Activated effector memory CD4-positive, alpha-beta T cell treated with Interleukin-2 at 50 U/mL for 16 hours (primary cell): ENCODE measurements at places on chromosomes 6 and 20.

DNA sequence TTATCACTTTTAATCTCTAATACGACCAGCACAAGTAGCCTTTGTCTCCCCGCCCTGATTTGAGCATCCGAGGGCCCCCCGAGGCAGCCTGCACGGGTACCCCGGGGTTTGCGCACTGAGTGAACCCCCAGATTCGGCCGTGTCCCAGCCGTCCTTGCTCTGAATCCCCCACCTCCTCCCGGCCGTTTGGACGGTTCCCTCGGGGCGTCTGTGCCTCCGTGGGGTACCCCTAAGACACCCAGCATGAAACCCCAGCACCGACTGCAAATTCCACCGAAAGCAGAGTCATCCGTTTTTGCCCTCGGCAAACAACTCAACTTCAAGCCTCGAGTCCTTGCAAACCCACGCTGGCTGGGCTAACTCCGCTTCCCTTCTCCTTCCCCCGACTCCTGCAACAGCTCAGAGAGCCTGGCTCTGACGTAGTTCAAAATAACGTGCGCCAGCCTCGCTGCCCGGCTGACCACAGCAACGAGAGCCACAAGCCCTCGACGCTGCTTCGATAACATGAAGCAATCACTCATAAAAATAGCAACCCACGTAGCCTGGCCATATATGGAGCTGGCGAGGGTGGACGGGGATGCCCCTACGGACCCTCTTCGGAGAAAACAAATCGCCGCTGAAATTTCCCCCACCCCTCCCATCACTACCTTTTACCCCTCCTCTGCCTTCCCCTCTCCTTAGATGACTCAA is 764 bp upstream of the SNAP25 start:
- no peak for DNase-seq

DNA sequence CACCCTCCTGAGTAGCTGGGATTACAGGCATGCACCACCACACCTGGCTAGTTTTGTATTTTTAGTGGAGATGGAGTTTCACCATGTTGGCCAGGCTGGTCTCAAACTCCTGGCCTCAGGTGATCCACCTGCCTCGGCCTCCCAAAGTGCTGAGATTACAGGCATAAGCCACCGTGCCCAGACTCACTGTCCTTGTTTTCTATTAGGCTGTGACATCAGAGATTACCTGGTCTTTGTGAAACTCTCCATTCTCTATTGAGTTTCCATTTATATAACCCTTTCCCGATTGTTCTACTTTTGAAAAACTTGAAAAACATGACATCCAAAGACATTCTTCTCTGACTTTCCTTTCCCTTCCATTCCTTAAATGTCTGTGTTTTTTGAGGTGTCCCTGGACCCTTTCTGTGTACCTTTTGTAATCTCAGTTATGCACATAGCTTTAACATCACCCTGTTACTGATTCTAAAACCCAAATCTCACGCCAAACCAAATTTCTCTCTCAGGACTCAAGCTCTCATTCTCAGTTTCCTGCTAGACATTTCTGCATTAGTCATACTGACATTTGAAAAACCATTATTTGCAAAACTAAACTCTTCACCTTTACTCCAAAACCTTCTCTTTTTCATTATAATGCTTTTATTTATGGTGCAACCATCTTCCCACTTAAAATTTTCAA is 137.0 kb downstream of the KHDC1L start:
- DNase-seq = no peak

GRCh38 chr20:50652702-50653294 is 38.5 kb downstream of the RIPOR3 start:
- no peak for DNase-seq

DNA sequence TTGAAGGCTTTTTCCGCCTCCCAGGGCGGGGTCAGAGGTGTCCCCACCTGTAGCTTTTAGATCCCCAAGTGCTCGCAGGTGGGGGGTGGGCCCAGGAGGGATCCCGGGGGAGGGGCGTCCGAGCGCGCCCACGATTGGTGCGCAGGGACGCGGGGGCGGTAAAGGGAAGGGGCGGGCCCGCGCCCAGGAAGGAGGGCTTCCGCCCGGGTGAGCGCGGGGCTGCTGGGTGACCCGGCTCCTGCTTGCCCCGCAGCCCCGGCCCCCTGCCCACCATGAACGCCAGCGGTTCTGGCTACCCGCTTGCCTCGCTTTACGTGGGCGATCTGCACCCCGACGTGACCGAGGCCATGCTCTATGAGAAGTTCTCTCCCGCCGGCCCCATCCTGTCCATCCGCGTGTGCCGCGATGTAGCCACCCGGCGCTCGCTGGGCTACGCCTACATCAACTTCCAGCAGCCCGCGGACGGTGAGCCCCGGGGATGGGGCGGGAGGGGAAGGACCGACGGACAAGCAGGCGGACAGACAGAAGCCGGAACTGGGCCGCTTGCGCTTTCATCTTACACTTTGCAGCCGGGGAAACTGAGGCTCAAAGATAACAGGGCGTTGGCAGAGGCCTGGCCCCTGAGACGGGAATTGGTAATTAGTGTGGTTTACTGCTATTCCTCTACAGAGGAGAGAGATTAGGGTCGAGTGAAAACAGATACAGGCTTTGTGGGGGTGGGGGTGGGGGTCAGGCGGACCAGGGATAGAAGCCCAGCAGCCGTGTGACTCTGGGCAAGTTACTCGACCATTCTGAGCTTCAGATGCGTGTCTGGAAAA is at the start of gene PABPC1L:
Gene PABPC1L (plus strand): TSS at position 189 of the 818 bp plus-strand sequence. CDS start 84 bp downstream, at position 273.
- peak; percentile 67 for DNase-seq

- DNase-seq = no peak
Measured at GRCh38 chr6:44556046-44556445, 168.5 kb downstream of the CDC5L start.

- no peak for DNase-seq
Measured at GRCh38 chr6:11229655-11230046, 2.8 kb downstream of the NEDD9 start.

DNA sequence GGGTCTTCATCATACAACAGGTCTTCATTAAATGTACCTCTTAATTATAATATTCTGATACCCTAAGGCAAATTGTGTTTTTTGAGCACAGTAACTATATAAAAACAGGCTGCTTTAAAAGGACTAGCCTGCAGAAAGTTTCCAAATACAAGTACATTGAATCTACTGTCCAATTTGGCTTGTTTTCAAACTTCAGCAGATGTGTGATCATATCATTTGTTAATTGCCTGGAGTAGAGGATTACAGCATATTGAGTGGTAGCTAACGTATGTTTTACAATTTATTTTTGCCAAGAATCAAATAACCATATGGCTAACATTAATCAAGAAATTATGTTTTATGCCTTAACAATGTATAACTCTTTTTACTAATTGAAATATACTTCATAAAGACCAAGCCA is 12.6 kb downstream of the TINAG start:
- DNase-seq = no peak

DNA sequence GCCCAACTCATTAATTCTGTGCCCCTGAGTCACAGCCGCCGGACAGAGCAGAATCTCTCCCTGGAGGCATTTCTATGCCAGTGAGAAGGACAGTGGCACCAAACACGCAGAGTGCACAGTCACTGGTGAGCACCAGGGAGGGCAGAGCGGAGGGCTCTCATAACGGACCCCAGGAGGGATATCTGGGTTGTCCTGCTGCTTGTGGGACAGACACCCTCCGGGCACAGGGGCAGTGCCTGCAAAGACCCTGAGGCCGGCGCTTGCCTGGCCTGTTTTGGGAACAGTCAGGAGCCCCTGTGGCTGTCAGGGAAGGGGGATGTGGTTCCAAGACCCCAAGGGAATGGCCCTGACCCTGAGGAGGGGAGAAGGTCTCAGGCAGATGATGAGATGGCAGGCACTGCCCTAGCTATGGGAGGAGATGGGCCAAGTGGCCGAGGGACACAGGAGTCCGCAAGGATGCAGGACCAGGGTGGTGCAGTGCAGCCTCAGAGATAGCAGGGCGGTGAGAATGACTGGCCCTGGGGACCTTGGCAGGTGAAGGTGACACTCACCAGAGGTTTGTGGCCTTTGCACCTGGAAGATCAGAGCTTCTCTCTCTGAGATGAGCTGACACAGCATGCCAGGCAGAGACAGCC is 270.8 kb downstream of the SMOC2 start:
- DNase-seq = no peak

GRCh38 chr20:24892522-24892921 is 56.5 kb upstream of the CST7 start:
- DNase-seq = no peak
